ENCODE measurements at places on chromosomes 3 and 15. TPM values are rescaled to one million over a fixed set of nuclear protein-coding genes. Genes with fewer than 3 reads are reported as not detected.

Gene NDUFB5
- 95.9 TPM for total RNA-seq

Gene NRG4
- 0.15 TPM for total RNA-seq

Gene MME
- 114 TPM for total RNA-seq

Gene ITGA11
- 8.5 TPM for total RNA-seq

Gene LYZL4
- not detected for total RNA-seq

Gene A4GNT
- total RNA-seq, result not detected

Gene ZIC1
- 6.1 TPM for total RNA-seq

Gene IGSF10
- 7.9 TPM for total RNA-seq

Gene GOLGA8S
- under 0.01 TPM for total RNA-seq

Gene SAXO2
- 2.3 TPM for total RNA-seq

Gene TRAK1
- 40.6 TPM for total RNA-seq

Gene TP63
- 47.7 TPM for total RNA-seq

Gene TWF2
- 52.7 TPM for total RNA-seq

Gene OR4M2
- total RNA-seq, result not detected

Gene AADAC
- 4.5 TPM for total RNA-seq

Gene NR2F2
- total RNA-seq, result 13.2 TPM

Gene CD200R1
- 3.4 TPM for total RNA-seq

Gene SCAANT1
- total RNA-seq, result not detected

Gene GOLGA8G
- total RNA-seq, result not detected

Gene ALDH1L1
- 10.8 TPM for total RNA-seq

Gene TMEM41A
- total RNA-seq, result 11.5 TPM

Gene EAF2
- 7.5 TPM for total RNA-seq
